ENCODE measurements at places on chromosomes 11 and 22. TPM values are rescaled to one million over a fixed set of nuclear protein-coding genes. Genes with fewer than 3 reads are reported as not detected.

Gene SCGB1D2
- total RNA-seq, result not detected

Gene NXPE1
- not detected for total RNA-seq

Gene FXYD2
- total RNA-seq, result 1.4 TPM

Gene RNF215
- 27.6 TPM for total RNA-seq

Gene PDE2A
- 4.9 TPM for total RNA-seq

Gene CARNS1
- 2.6 TPM for total RNA-seq

Gene OR10D3
- not detected for total RNA-seq

Gene RHOD
- 15.9 TPM for total RNA-seq

Gene GNAZ
- total RNA-seq, result 11.4 TPM

Gene TCP11L1
- 18.5 TPM for total RNA-seq

Gene EIF4G2
- total RNA-seq, result 918 TPM

Gene OR56A1
- total RNA-seq, result 0.35 TPM

Gene GGTLC3
- total RNA-seq, result not detected

Gene PI4KA
- 45.5 TPM for total RNA-seq

Gene OR4D5
- not detected for total RNA-seq

Gene CHCHD10
- 170 TPM for total RNA-seq

Gene HEPHL1
- total RNA-seq, result 0.13 TPM

Gene DMC1
- 4.3 TPM for total RNA-seq

Gene C11orf42
- total RNA-seq, result not detected

Gene MMP11
- total RNA-seq, result 16.5 TPM

Gene MRGPRX3
- total RNA-seq, result not detected

Gene LRRC55
- total RNA-seq, result 0.79 TPM

Gene UEVLD
- total RNA-seq, result 7.5 TPM

Gene TRAPPC4
- total RNA-seq, result 75.7 TPM

Gene BCR
- 129 TPM for total RNA-seq

Gene NEFH
- 3.7 TPM for total RNA-seq

Gene MAP6
- total RNA-seq, result 0.27 TPM
